Activated naive CD8-positive, alpha-beta T cell treated with anti-CD3 and anti-CD28 coated beads, Interleukin-2, amount 50 U/mL, for 16 hours (primary cell): ENCODE measurements at places on chromosomes 16 and 17.

- DNase-seq = no peak
Measured at GRCh38 chr17:42893359-42893758, 7.2 kb upstream of the G6PC1 start.

DNA sequence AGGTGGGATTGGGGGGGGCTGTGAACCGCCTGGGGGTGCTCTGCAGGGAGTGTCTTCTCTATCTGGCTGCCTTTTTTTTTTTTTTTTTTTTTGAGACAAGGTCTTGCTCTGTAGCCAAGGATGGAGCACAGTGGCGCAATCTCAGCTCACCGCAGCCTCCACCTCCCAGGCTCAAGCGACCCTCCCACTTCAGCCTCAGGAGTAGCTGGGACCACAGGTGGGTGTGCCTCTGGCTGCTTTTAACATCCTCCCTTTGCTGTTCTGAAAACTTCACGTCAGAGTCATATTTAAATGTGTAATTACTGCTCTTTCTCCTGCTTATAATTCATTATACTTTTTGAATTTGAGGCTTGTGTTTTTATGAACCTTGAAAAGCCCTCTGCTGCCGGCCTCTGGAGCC, 78.4 kb downstream of the ZNF778 start:
- no peak for DNase-seq

DNA sequence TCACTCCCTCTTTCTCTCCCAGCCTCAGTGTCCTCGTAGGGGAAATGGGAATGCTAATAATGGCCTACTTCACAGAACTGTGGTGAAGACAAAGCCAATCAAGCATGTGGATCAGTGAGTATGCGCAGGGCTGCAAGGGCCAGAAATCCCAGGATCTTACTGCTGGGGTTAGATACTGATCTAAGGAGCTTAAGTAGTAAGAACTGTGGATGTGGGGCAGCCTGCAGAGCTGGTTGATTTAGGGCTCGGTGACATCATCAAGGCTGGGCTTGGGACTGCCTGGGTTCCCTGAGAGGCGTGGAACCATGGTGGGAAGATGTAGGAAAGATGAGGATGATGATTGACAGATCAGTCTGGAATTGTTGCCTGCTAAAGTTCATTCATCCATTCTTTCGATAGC, 25.6 kb downstream of the GOSR2 start:
- DNase-seq = no peak

DNA sequence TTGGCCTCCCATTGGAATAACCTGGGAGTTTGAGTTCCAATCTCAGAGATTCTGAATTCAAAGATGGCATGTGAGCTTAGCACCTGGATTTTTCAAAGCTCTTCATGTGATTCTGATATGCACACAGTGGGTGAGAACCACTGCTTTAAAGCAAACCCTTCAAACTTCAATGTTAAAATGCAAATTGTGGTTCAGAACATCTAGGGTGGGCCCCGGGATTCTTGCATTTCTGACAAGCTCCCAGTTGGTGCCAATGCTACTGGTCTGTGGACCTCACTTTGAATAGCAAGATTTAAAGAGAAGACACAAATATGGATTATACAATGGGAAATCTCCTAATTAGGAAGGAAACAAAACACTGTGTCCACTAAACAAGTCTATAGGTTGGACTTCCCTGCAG, 43.8 kb upstream of the GPRC5B start:
- DNase-seq = no peak

GRCh38 chr16:84687715-84688114, 12.1 kb upstream of the USP10 start:
- DNase-seq = no peak
